GM04504 (cell line): ENCODE measurements at places on chromosomes 16 and 17.
A peak's percentile ranks its signal among the peaks of the same experiment; 100 is the strongest.

GRCh38 chr16:13269905-13270528, 368.6 kb downstream of the SHISA9 start:
- DNase-seq, result no peak

- no peak for DNase-seq
Measured at GRCh38 chr17:57438066-57438731, 181.9 kb downstream of the MSI2 start.

DNA sequence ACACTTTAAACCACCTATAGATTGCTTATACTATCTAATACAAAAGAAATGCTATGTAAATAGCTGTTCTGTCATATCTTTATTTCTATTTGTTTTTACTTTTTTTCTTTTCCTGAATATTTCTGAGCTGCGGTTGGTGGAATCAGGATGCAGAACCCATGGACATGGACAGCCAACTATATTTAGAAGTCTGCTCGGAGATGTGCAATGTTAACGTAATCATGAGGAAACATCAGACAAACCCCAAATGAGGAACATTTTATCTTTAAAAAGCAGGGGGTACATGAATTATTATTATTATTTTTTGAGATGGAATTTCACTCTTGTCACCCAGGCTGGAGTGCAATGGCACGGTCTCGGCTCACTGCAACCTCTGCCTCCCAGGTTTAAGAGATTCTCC, 31.4 kb upstream of the GHDC start:
- no peak for DNase-seq

DNA sequence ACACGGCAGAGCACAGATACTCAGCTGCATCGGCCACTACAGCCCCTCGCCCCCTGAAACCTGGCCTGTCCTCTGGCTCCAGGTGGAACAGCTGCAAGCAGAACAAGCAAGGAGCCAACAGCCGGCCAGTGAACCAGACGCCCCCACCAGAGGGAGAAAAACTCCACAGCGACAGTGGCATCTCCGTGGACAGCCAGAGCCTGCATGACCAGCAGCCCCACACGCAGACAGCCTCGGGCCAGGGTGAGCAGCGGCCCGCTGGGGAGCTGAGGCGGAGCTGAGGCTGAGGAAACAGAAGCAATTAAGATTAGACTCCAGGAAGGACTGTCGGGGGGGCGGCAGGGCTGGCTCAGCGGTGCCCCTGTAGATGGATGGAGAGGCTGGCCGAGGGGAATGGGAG, 16.7 kb downstream of the NGFR start:
- no peak for DNase-seq

- DNase-seq, result no peak
Measured at GRCh38 chr17:58666858-58667267, 25.0 kb downstream of the TEX14 start.

DNA sequence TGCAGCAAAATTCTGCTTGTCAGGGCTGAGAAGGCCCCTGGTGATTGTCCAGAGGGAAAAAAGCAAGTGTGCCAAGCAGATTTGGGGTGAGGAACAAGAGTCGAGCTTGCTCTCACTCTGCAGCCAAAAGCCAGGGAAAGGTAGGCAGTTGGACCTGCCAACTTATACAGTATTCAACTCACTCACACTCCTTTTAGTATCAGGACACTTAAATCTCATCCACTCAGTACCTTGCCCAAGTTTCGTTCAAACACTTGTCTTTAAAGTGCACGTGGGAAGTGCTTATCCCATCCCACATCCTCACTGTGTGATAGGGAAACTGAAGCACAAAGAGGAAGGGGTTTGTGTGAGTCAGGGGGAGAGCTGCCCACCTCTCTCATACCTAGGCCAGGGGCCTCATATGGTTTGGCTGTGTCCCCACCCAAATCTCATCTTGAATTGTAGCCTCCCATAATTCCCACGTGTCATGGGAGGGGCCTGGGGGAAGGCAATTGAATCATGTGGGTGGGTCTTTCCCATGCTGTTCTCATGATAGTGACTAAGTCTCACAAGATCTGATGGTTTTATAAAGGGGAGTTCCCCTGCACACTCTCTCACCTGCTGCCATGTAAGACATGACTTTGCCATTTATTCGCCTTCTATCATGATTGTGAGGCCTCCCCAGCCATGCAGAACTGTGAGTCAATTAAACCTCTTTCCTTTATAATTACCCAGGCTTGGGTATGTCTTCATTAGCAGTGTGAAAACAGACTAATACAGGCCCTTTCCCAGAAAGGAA, 25.6 kb upstream of the CES5A start:
- no peak for DNase-seq

- DNase-seq, result no peak
Measured at GRCh38 chr17:40536295-40537171, 28.7 kb downstream of the CCR7 start.

DNA sequence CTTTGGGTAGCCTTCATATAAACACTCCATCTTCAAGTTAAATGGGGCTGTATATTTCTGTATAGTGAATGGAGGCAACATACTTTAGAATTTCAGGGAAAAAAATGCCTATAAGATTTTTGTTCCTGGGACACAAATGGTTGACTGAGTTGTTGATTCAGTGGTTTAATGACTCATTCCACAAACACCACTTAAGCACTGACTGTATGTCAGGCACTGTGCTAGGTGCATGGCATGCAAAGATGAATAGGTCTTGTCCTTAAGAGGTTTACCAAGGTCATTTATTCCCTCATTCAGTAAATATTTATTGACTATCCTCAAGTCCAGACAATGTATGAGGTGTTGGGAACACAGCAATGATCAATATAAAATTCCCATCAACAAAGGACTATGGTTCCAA, 417.1 kb downstream of the CA10 start:
- DNase-seq, result no peak

GRCh38 chr17:48270899-48271298, 159.1 kb downstream of the SKAP1 start:
- no peak for DNase-seq

GRCh38 chr16:2468725-2469398, 2.2 kb upstream of the NTN3 start:
- no peak for DNase-seq

- no peak for DNase-seq
Measured at GRCh38 chr17:59046192-59046591, 60.5 kb downstream of the TRIM37 start.

DNA sequence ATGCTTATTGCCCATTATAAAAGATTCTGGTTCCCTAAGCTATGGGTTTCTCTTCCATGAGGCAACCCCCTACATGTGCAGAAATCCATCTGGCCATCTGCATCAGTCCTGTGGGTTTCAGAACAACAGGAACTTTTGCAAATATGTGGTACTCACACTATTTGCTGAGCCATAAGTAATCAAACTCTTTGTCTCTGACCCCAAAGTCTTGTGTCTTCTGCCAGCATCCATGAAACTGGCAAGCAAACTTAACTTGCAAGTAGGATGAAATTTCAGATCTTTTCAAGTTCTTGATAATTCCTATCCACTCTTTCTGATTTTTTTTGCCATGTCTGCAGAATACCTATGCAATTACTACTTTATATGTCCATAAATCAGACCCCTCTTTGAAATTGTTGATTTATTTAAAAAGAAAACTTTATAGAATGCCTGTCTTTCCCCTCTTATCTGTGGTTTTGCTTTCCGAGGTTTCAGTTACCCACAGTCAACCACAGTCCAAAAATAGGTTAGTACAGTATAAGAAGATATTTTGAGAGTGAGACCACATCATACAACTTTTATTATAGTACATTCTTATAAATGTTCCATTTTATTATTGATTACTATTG, 158.4 kb upstream of the IRX3 start:
- no peak for DNase-seq

GRCh38 chr17:80839511-80839941, 152.1 kb upstream of the CHMP6 start:
- no peak for DNase-seq

GRCh38 chr16:1832838-1833454, 5.9 kb downstream of the FAHD1 start:
- no peak for DNase-seq

GRCh38 chr17:72393553-72393952, 272.7 kb downstream of the SOX9 start:
- DNase-seq, result no peak

DNA sequence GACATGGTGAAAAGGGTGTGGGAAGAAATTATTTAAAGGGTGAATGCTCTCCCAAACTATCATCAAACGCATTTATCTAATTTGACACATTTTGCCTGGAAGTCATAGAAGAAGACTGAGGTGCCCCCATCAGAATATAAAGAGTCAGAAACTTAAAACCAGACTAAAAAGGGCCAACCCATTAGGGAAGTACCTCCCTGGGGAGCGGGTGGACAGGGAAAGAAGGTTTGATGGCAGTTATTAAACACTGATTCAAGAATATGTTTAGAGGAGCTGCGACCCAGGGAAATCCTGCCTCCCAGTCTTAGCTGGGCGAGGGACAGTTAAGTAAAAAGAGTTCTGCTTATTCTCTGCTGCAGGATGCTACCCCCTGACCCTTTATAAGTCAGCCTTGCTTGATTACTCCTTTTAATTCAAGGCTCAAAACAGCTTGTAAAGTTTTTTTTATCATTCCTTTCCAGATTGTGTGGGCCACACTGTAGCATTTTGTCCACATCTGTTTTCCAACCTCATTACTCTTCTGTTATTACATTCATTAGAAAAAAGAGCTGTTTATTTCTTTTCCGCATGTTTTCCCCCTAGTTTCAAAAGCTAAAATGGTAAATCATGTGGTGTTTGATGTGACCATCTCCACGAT, 138.5 kb upstream of the TBX2 start:
- no peak for DNase-seq

GRCh38 chr16:69616082-69616481, 50.3 kb downstream of the NFAT5 start:
- DNase-seq, result no peak

GRCh38 chr17:64992325-64992802, 64.2 kb downstream of the GNA13 start:
- DNase-seq, result no peak

GRCh38 chr16:2090777-2091546, 43.2 kb downstream of the TSC2 start:
- no peak for DNase-seq

GRCh38 chr17:50657627-50658026, 22.9 kb downstream of the ABCC3 start:
- no peak for DNase-seq

GRCh38 chr17:76501018-76501826, at the start of gene RHBDF2:
RHBDF2 (minus strand) TSS chr17:76501423; CDS start chr17:76481524, 19,899 bp downstream.
- DNase-seq, result peak; percentile 44

DNA sequence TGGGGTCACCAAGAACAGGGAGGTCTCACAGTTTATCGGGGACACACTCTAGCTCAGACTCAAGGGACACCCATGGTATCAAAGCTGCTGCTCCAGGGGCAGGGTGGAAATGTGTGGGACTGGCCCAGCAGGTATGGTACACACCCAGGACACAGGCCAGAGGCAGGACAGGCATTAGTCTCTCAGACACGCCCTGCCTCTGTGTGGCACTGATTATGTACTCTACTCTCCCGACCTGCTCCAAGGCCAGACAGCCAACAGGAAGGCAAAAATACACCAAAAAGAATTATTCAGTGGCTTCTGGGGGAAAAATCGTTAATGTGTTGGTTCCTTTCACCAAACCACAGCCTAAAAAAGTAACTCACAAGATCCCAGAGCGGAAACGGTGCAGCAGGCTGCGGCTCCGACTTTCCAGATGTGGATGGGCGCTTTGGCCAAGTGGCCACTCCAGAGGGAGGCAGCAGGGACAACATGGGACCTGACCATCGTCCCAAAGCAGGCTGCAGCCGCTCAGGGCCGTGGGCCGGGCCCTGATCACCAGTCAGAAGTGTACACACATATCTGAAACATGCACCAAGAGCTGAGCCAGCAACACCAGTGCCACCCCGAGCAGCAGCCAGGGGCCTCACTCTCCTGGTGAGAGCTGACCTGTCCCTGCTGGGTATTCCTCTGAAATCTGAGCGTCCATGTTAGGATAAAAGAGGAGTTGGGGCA, 1.0 kb upstream of the SIRT7 start:
- no peak for DNase-seq

GRCh38 chr17:79619636-79620206, 8.9 kb upstream of the RBFOX3 start:
- DNase-seq, result no peak

GRCh38 chr16:64416216-64417005, 705.5 kb downstream of the CDH11 start:
- DNase-seq, result no peak

DNA sequence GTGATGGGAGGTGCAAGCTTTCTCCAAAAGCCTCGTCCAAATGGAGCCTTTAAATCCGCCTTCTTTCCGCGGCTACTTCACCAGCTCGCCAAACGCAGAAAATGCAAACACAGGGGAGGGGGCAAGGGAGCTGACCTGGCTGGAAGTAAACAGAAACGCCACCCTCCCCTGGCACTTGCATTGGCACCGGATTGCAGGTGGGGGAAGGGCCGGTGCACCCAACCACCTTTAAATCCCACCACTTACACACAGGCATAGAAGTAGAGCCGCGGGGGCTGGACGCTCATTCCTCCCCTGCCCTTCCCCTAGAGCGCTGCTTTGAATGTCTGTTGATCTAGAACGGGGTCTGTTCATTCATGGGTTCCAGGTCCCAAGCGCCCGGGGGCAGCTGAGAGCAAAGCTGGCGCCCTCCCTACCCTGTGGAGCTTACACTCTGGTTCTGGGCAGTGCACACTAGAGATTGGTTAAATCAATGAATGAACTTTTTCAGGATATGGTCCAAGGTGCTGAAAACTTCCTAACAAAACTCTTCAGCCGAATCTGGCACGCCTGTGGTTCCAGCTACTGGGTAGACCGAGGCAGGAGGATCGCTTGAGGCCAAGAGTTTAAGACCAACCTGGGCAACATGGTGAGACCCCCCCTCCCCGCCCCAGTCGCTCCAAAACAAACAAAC, 920 bp upstream of the ZCCHC14 start:
- no peak for DNase-seq

GRCh38 chr17:72772331-72772821, 320.1 kb downstream of the SLC39A11 start:
- DNase-seq, result no peak

GRCh38 chr17:8173056-8173870, 2.9 kb downstream of the TMEM107 start:
- DNase-seq, result peak; percentile 93

DNA sequence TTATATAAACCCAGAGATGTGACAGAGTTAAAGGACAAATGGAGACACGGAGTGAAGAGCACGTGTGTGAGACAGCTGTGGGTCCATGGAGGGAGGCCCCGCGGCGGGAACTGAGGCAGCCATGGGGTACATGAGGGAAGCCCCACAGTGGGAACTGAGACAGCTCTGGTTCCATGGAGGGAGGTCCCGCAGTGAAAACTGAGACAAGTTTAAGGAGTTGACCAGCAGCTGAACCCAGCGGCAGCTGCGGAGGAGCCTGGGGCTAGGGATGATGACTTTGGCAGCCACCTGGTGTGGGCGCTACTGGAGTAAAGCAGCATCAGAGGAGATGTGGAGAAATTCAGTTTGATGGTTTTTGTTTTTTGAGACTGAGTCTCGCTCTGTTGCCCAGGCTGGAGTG, 185.1 kb downstream of the RPTOR start:
- no peak for DNase-seq

DNA sequence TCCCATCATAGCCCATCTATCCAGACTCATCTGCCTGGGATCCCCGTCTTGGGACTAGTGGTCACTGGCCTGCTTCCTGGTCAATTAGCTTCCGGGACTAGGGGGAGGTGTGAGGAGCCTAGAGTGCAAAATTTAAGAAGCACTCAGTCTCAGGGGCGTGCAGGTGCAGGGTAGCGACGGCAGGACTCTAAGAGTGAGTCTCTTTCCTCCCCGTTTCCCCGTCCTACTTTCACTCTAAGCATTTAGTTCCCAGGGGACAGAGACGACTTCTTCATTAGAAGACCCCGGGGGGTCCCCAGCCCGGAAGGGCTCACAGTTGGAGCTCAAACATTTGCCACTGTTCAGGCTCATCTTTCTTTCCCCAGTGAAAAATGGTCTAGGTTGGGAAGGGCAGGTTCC, 677 bp upstream of the ZNHIT3 start:
- no peak for DNase-seq

GRCh38 chr16:51708861-51709260, 557.8 kb upstream of the SALL1 start:
- no peak for DNase-seq
